G401 (cell line): ENCODE measurements at places on chromosomes 2 and 18.

GRCh38 chr2:124025171-124025580, at the start of gene CNTNAP5:
Gene CNTNAP5, plus strand, starts transcription at chr2:124025287. Its CDS starts 364 bp downstream, at chr2:124025651.
- peak; percentile 18 for DNase-seq

DNA sequence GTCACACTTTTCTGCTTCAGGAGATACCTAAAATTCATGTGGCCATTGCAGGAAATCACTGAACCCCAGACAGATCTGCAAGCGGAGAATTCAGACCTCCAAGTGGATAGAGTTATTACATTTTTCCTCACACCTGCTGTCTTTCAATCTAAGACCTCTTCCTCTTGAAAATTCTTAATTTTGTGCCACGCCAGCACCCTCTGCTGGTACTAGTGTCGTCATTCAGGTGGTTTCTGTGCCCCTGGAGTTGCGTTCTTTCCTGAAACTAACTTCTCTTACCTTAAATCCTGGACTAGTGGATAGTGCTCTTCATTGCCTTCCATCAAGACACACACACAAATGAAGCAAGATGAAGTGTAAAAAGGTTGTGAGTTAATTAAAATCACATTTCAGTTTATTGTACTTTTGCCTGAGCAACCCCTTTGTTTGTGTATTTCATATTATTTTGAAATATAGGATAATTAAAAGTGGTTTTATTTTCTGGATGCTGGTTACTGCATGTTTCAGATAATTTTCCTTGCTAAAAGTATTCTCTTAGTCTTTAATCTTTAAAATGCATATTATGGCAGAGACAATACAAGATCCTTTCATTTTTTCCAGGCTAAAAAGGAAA, 1.6 kb upstream of the DNER start:
- peak; percentile 87 for DNase-seq

DNA sequence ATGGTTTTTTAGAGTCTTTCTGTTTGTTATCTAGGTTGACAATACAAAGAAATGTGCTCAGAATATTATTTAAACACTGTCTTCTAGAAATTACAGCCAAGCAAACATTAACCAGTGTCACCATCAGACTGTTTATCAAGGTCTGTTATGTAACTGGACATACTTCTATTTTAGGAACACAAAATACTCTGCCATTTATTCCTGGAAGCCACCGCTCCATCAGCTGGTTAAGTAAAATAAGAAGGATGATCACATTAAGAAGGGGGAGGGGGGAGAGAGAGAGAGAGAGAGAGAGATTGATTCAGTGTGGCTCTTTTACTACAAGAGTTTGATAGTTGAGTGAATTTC, 47.9 kb downstream of the MBP start:
- no peak for DNase-seq

- no peak for DNase-seq
These were observed 29.7 kb downstream of the XDH start for GRCh38 chr2:31384771-31385276.

- DNase-seq, result peak; percentile 67
These were observed 3.3 kb downstream of the MTCL1 start for GRCh38 chr18:8708670-8709069.

- DNase-seq, result no peak
These were observed 20.4 kb downstream of the TTC32 start for GRCh38 chr2:19881221-19881907.

GRCh38 chr2:178344121-178344520, 106.9 kb downstream of the PRKRA start:
- DNase-seq, result no peak

DNA sequence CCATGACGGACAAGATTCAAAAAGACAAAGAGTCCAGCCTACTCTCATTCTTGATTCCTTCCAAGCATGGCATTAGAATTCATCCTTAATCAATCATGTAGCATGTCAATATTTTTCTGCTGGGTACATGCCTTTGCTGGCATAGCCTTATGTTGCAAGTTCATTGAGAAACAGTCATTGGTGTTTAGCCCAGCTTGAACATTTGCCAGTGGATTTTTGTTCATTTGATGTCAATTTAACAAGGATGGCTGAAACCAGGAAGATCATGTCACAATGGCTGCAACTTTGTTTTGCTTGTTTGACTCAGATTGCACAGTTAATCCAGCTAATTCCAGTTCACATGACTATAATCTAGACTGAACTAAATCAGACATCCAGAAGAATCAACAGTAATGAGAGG, 1132.2 kb downstream of the LRP1B start:
- no peak for DNase-seq

- no peak for DNase-seq
These were observed 28.2 kb downstream of the GULP1 start for GRCh38 chr2:188319838-188320237.

DNA sequence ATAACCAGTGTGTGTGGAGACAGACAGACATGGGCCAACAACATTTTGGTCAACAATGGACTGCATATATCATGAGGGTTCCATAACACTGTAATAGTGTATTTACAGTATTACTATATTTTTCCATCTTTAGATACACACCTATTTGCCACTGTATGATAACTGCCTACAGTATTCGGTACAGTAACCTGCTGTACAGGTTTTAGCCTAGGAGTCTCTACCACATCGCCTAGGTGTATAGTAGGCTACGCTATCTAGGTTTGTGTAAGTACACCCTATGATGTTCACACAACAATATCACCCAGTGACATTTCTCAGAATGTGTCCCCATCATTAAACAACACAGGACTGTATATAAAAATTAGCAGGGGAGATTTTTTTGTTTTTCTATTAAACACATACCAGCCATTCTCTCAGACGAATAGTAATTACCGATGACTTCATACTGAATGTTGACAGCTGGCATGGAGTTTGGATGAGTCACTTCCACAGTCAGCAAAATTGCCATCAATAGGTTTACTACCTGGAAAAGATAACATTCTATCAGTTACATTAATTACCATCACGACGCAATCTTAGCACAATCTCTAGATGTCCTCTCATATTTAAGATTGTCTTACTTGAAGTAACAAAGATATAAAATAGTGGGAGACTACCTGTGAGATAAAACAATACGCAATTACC, 10.8 kb downstream of the LAPTM4A start:
- DNase-seq, result no peak

- peak; percentile 17 for DNase-seq
These were observed 110.6 kb downstream of the TMEM182 start for GRCh38 chr2:102872388-102872787.

GRCh38 chr2:127029350-127030051, 77.5 kb downstream of the BIN1 start:
- no peak for DNase-seq

- DNase-seq, result no peak
These were observed 236.8 kb upstream of the HS6ST1 start for GRCh38 chr2:128555433-128555832.

DNA sequence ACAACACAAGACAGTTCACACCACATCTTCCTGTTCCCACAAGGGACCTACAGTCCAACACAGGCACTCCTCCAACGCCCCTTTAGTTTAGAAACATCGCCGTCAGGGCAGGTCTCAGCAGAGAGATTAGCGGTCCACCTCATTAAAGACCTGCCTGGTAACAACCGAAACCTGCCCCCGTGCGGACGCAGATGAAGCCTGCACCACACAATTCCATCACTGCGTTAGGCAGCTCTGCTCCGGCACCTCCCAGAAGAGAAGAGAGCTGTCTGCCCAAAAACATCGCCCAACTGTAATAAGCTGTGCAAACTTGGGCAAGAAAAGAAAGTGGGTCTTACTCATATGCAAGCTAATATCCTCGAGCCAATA, 32.7 kb downstream of the ZNF516 start:
- no peak for DNase-seq

GRCh38 chr2:37911296-37911873, 13.7 kb upstream of the RMDN2 start:
- no peak for DNase-seq

DNA sequence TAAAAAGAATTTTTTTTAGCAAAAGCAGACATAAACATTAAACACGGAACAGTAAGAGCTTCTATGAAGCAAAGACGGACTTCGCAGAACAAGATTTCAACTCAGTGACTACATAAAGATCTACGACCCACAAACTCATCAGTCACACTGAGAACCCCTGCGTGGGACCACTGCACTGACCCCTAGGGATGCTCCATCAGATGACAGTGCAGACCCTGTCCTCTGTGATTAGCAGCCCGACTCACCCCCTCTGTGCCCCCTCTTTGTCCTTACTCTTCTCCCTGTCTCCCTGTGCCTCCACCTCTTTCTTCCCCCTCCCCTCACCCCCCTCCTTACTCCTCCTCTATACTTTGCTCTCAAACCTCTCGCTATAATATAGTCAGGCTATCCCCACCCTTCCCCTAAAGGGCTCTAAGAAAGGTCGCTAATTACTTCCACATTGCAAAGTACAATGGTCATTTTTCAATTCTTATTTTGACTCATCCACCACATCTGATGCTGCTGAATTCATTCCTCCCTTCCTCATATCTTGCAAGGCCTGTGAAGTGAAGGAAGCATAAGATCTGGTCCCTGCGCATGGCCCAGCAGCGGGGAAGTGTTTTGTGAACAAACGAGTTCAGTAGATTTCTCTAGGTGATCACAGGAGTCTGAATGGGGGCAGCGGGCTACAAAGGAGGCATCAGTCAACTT, 89.3 kb downstream of the CABYR start:
- DNase-seq, result no peak

GRCh38 chr2:74602586-74603281, 45.4 kb downstream of the M1AP start:
- DNase-seq, result no peak

DNA sequence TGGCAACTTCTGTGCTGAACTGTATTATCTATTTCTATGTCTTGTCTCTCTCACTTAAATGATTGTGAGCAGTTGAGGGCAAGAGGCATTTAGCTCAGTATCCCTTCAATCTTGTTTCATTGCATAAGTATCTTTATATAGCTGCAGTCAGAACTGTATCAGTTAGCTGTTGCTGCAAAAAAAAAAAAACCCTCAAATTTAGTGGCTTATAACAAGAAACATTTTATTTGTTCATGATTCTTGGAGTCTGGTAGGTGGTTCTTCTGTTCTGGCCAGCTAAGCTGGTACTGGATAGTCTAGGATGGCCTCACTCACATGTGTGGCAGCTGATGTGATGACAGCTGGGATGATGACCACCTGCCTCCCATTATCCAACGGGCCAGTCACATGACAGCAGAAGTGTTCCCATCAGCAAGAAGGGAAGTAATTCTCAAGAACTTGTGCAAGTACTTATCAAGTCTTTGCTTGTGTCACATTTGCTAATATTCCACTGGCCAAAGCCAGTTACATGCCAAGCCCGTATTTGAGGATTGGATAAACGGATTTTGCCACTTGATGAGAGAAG, 67.8 kb downstream of the SLC4A3 start:
- DNase-seq, result no peak

GRCh38 chr2:25161055-25161781, 7.2 kb downstream of the POMC start:
- peak; percentile 38 for DNase-seq

DNA sequence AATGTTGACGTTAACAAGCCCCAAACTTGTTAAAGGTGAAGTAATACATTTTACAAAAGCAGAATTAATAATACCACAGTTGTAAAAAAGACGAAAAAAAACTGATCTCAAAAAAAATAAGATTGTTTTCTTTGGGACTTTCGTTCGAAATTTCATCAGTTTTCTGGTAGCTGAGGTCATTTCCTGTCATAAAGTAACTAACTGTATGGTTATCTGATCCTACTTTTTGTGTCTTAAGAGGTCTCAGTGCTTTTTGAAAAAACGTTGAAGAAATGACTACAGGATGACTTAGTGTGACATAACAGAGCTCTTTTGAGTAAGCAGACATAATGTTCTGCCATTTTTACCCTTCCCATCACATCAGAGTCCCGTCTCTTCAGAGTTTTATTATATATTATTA, 79.3 kb downstream of the BIRC6 start:
- no peak for DNase-seq

DNA sequence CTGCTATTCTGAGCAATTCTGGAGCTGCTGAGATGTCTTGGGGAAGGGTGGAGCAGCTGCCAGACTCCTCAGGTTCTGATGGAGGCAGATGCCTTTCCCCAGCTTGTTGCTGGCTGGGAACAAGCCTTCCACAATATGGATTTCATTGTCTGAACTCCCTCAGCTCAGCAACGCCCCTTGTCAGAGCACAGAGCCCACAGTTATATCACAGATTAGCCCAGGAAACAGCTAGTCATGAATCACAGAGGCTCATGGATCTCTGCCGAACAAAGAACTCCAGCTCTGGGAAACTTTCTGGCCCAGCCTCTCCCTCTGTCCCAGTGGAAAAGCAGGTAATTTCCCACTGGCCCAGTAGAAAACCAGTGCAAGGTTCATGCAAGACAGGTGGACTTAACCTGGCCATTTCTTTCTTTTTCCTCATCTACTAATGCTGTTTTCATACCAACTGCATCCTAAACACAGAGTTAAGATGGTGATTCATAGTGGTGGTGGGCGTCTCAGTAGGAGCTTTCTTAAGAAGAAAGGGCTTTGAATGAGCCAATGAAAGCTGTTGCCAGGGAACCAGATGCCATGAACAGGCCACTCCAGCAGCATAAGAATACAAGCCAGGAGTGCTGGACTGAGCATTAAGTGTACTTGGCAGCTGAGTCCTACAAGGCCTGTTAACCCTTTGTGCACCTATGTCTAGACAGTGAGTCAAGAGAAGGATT, 8.7 kb upstream of the KIAA2012 start:
- peak; percentile 48 for DNase-seq

DNA sequence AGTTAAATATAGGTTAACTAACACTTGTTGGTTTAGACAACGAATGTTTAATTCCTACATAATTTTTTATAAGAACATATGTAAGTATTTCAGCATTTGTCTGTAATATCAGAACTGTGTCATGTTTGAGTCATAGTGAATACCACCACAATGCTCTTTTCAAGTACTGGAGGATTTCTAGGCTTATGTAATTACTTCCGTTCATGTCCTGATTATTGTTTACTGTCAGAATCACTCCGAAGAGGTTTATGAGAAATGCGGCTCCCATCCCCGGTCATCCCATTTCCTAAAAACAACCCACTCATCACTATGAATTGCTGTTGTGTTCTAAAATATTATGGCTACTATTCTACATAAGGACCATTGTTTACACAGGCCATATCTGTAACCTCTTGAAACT, 45.1 kb downstream of the CDH19 start:
- DNase-seq, result no peak

- peak; percentile 62 for DNase-seq
These were observed 204.0 kb downstream of the ZNF521 start for GRCh38 chr18:25147877-25148488.

GRCh38 chr2:50379351-50379750, 652.6 kb downstream of the NRXN1 start:
- DNase-seq, result no peak

GRCh38 chr18:6879508-6880195, 150.1 kb downstream of the ARHGAP28 start:
- no peak for DNase-seq

DNA sequence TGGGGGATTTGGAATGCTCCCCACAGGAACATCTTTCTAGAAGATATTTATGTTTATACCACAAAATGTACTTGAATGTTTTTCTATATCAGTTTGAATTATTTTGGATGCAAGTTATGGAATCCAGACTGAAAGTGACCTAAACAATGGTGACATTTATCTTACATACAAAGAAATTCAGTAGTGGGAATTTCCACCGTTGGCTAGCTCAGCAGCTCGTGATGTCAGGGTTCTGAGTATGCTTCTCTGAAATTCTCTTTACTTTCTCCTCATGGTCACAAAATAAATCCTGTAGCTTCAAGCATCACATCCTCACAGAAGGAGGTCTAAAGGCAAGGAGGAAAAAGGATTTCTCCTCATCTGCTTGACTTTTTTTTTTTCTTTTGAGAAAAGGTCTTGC, 105.3 kb downstream of the AKAIN1 start:
- no peak for DNase-seq

- peak; percentile 47 for DNase-seq
These were observed 43.2 kb upstream of the NOSTRIN start for GRCh38 chr2:168758970-168759820.
